ENCODE measurements at places on chromosomes 16 and 17. TPM values are rescaled to one million over a fixed set of nuclear protein-coding genes. Genes with fewer than 3 reads are reported as not detected.

Gene ABAT
- total RNA-seq: 6.5 TPM

Gene AHSP
- not detected for total RNA-seq

Gene PRR35
- under 0.01 TPM for total RNA-seq

DNA sequence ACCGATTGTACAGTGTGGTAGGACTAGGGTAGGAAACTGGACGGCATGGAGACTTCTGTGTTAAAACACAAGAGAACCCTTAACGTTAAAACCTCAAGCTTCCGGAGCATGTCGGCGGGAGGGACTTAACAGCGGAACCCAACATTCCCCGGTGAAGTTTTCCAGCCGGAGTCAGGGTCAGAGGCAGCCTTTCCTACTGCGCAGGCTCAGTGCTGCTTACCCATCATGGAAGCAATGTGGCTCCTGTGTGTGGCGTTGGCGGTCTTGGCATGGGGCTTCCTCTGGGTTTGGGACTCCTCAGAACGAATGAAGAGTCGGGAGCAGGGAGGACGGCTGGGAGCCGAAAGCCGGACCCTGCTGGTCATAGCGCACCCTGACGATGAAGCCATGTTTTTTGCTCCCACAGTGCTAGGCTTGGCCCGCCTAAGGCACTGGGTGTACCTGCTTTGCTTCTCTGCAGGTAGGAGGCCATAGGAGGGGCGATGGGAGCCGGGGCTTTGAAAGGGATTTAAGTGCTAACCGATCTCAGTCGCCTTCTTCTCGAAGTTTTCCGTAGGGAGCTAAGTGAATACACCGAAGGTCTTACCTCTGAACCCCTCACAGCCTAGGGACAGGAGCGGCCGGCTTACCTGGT, at the start of gene PIGL:
Gene PIGL, plus strand, starts transcription at position 209 of the 634 bp plus-strand sequence. Its CDS starts 17 bp downstream, at position 226.
- peaks cover 24% of the 10 kb centered on the region for H3K4me1 ChIP-seq
- DNase-seq: peak; percentile 94
- H3K36me3 ChIP-seq: no peaks in the 10 kb centered on the region
- no peaks in the 10 kb centered on the region for H3K27me3 ChIP-seq
- H3K4me3 ChIP-seq: peak within 1 kb of the TSS; percentile 94

GRCh38 chr16:66258916-66259845, 107.3 kb upstream of the CDH5 start:
- peaks cover 11% of the 10 kb centered on the region for H3K4me1 ChIP-seq
- no peaks in the 10 kb centered on the region for H3K27me3 ChIP-seq
- H3K27ac ChIP-seq: no peak overlapping the region
- no peak overlapping the region for H3K4me3 ChIP-seq

DNA sequence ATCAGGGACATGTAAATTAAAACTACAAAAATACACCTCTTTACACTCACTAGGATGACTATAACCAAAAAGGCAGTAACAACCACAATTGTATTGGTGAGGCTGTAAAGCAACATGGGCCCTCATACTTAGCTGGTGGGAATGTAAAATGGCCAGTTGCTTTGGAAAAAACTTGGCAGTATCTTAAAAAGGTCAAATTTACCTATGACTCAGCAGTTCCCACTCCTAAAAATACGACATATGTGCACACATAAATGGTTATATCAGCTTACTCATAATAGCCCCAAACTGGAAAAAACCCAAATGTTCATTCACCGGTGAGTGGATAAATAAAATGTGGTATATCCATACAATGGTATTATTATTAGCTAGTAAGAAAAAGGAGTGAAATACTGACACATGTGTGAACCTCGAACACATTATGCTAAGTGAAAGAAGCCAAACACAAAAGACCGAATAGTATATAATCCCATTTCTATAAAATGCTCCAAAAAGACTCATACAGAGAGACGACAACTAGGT, 391.4 kb downstream of the NPIPA8 start:
- no peak overlapping the region for H3K27ac ChIP-seq
- H3K36me3 ChIP-seq: no peaks in the 10 kb centered on the region
- no peaks in the 10 kb centered on the region for H3K4me1 ChIP-seq
- no peak overlapping the region for H3K4me3 ChIP-seq
- no peak for DNase-seq

GRCh38 chr16:75097941-75098901, 18.4 kb downstream of the LDHD start:
- H3K36me3 ChIP-seq: peaks cover 6% of the 10 kb centered on the region
- H3K4me3 ChIP-seq: no peak overlapping the region
- peak; percentile 77 for DNase-seq
- H3K27ac ChIP-seq: no peak overlapping the region
- H3K27me3 ChIP-seq: no peaks in the 10 kb centered on the region

Measured in osteoblast (primary cell).